ENCODE measurements at places on chromosomes 13 and 19.

- DNase-seq = no peak
Measured at GRCh38 chr13:83085186-83085900, 796.9 kb downstream of the SLITRK1 start.

DNA sequence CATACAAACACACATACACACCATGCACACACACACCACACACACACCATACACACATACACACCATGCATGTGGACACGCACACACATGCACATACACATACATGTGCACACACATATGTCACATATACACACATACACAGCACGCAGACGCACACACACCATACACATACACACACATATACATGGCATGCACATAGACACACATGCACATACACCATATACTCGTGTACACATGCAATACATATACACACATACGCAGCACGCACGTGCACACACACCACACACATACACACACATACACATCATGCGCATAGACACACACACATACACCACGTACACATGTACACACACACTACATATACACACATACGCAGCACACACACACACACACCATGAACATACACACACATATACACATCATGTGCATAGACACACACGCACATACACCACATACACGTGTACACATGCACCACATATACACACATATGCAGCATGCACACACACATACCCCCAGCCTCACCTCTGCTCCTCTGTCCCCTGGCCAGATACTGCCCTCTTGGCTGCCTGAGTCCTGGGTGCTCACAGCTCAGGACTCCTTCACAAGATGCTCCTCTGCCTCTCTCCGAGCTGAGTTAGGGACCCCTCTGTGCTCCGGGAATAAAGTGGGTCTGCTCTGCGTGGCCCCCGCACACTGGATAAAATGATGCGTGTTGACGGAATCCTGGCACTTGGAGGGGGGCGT, 70.9 kb upstream of the ARHGEF7 start:
- no peak for DNase-seq

GRCh38 chr19:21398851-21399250, 1.9 kb downstream of the ZNF493 start:
- DNase-seq = no peak

- no peak for DNase-seq
Measured at GRCh38 chr13:84446972-84447639, 564.8 kb upstream of the SLITRK1 start.

DNA sequence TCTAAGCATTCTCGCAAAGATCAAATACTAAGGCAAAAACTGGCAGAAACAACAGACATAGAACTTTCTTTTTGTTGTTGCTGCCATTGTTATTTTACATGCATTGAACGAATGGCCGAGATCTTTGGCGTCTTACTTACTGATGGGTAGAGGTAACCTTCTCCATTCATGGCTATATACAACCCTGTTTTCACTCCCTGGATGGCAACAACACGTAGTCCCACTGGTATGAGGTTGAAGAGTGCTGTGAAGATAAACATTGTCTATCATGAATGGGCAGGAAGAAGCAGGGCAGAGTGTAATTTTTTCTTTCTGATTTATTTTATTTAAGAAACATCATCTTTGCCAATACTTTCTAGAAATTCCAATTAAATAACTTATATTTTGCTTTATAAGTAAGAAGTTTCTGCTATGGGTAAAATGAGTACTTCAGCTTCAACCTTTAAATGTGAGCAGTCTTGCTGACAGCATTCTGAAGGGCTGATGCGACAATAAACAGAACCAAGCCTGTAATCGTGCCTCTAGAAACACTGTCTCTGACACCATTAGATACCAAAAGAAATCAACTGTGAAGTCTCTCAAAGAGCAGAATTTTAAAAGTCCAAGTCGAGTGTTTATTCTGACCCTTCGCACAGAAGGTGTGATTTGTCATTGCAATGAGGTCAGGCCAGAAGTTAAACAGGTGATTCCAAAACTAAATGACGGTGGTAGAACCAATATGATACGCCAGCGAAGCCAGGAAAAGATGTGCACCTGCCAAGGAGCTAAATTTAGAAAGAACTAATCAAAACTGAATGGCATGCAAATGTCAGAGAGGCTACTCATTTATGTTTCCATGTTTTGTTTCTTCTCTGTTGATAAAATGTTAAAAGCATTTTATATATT, 416.4 kb downstream of the ITGBL1 start:
- no peak for DNase-seq

DNA sequence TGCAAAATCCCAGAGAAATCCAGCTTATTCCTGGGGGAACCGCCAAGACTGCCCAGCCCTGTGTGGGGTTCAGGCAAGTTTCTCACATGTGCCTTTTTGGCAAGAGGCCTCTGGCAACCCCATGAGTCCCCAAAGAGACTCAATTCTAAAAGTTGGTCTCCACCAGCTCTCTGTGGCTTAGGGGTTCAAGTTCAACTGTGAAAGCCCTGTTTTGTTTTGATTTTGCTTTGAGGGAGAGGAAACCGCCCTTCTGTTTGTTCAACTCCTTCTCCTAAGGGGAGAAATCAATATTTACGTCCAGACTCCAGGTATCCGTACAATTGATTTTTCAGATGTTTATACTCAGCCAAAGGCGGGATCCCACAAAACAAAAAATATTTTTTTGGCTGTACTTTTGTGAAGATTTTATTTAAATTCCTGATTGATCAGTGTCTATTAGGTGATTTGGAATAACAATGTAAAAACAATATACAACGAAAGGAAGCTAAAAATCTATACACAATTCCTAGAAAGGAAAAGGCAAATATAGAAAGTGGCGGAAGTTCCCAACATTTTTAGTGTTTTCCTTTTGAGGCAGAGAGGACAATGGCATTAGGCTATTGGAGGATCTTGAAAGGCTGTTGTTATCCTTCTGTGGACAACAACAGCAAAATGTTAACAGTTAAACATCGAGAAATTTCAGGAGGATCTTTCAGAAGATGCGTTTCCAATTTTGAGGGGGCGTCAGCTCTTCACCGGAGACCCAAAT, 583 bp upstream of the LDLR start:
- DNase-seq = no peak

- DNase-seq = no peak
Measured at GRCh38 chr19:32671883-32672593, 2.9 kb downstream of the ANKRD27 start.

DNA sequence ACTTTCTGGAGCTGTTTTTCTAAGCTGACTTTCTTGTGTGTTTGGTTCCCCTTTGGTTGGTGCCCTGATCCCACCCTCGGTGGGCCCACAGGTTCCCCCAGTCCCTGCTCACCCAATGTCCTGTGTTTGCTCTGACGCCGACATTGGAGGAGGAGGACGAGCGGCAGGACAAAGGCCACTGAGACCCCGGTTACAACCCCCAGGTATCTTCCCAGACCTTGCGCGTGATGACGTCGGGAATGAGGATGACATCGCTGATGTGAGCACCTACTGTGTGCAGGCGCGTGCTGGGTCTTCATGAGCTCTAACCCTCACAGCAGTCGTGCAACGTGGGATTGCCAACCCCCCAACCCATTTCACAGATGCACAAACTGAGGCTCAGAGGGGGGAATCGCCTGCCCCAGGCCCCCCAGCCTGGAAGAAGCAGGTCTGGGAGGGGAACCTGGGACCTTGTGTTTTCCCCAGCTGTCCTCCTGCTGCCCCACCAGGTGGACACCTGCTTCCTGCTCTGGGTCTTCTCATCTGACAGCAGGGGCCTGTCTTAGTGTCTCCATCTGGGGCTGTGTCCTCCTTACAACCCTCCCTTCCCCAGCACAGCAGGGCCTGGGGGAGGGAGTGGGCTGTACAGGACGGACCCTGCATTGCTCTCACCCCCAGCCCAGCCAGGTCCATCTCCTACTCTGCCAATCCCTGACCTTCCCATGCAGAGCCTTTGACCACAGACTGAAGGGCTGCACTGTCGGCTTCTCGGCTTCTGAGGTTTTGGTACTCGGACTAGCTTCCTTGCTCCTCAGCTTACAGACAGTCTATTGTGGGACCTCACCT, 4.7 kb upstream of the LILRA6 start:
- DNase-seq = no peak

GRCh38 chr19:3097442-3097871, 3.3 kb downstream of the GNA11 start:
- no peak for DNase-seq

- DNase-seq = no peak
Measured at GRCh38 chr19:54233941-54234340, 8.6 kb downstream of the LILRA6 start.

- DNase-seq = no peak
Measured at GRCh38 chr19:46408664-46409039, 4.7 kb downstream of the CCDC8 start.

DNA sequence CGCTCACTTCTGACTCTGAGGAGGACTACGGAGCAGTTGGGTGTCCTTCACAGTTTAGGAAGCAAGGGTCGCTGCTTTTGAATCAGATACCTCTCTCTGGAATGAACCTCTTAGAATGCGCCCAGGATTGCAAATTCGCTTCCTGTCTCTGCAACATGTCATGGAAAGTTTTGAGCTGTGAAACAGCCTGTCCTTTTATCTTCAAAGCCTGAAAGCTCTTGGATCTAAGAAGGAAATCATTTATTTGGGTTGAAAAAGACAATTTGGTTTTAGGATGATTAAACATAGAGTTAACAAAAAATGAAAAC, 134.1 kb downstream of the KATNAL1 start:
- DNase-seq = no peak

GRCh38 chr13:31846182-31846938, 107.0 kb downstream of the RXFP2 start:
- peak; percentile 2 for DNase-seq

DNA sequence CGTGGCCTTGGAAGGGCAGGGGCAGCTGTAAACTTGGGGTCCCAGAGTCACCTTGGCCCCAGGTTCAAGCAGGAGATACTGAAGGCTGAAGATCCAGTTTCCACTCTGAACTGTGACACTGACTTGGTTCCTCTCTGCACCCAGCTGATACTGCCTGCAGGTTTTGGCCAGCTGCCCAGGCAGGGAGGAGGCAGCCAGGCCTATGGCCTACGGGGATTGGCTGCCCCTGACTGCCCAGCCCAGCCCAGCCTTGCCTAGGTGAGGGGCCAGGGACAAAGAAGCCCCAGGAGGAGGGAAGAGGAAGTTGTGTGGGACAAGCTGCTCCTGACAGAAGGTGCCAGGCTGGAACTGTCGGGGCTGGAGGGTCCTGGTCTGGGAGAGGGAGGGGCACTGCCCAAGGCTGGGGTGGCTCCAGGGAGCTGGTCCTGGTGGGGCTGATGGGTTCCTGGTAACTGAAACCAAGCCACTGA, 51.7 kb upstream of the CYP4F8 start:
- no peak for DNase-seq

DNA sequence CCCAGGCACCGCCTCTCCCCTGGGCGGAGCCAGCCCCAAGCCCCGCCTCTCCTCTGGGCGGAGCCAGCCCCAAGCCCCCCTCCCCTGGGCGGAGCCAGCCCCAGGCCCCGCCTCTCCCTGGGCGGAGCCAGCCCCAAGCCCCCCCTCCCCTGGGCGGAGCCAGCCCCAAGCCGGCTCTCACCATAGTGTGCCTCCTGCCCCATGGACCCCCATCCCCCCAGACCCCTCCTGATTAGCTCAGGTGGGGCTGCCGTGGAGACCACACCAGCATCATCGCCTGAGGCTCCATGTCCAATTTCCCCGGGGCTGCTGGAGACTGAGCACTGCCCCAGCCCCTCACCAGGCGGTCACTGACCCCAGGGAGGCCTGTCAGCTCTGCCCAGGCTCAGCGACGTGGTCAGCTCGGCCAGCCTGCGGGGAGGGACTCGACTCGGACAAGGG, 4.2 kb upstream of the MADCAM1 start:
- peak; percentile 27 for DNase-seq

- no peak for DNase-seq
Measured at GRCh38 chr19:6891761-6892385, 4.5 kb downstream of the ADGRE1 start.

GRCh38 chr13:64849196-64849595, 2380.9 kb downstream of the PCDH9 start:
- no peak for DNase-seq

DNA sequence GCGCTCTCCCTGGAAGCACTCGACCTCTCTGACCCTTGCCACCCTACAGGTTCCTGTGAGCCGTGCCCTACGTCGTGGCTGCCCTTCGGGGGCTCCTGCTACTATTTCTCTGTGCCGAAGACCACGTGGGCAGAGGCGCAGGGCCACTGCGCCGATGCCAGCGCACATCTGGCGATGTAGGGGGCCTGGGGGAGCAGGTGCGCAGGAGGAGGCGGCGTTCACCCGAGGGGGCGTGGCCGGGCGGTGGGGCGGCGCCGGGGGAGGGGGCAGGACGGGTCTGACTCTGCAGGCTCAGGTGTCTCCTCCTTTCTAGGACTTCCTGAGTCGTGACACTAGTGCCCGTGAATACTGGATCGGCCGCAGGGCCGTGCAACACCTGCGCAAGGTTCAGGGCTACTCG, 26.4 kb downstream of the CLEC4M start:
- no peak for DNase-seq

DNA sequence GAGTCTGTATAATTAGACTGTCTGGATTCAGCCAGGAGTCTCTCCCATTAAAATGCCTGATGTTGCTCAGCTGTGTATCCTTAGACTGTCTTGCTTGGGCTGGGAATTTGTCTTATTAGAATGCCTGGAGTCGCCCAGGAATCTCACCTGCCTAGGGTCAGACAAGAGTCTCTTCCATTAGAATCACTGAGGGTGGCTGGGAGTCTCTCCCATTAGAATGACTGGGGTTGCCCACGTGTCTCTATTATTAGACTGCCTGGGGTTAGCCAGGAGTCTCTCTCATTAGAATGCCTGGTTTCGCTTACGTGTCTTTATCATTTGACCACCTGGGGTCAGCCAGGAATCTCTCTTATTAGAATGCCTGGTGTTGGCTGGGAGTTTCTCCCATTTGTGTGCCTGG, 1450.0 kb downstream of the UQCRFS1 start:
- no peak for DNase-seq

- no peak for DNase-seq
Measured at GRCh38 chr19:13363954-13364353, 142.3 kb downstream of the CACNA1A start.

GRCh38 chr19:16193466-16193865, 4.2 kb upstream of the AP1M1 start:
- no peak for DNase-seq

All from activated CD4-positive, CD25-positive, alpha-beta regulatory T cell (primary cell).